ENCODE measurements at places on chromosomes 11 and 22.

- no peak for DNase-seq
These were observed 41.4 kb upstream of the SYN3 start for GRCh38 chr22:33099593-33099992.

DNA sequence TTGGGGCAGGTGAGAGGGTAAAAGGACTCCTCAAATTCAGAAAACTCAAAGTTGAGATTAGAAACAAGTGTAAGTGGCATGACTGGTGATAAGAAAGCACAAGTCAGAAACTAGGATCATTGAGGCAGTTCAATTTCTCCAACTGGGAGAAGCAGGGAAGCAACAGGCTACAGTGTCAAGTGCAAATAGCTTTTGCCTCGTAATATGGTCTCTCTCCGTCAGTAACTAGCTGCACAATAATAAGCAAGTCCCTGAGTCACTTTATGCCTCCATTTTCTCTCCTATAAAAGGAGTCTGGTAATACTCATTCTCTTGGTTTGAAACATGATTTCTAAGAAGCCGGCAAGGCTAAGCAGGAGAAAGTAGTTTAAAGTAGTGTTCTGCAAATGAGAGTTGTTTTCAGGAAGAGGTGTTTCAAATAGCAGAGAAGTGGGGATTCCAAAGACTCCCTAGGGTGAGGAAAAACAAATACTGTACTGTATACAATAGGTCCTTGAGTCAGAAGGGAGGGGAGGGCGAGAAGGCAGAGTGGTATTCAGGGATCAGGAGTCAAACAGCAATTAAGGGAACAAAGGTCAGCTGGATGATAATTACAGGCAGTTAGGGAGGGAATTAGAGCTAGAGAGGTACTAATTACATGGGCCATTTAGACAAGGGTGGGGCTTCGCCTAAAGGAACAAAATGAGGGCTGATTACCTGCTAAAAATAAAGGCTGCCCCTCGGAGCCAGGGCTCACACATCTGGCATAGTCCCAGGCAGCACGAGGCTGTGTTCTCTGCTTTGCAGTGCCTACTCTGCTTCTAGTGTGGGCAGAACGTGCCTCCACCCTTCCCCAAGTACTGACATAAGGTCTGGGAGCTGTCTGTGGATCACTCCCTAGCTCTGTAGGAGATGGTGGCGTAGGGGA, 96.0 kb upstream of the BDNF start:
- DNase-seq: peak; percentile 77

GRCh38 chr11:114621072-114621471, 25.5 kb upstream of the NXPE4 start:
- no peak for DNase-seq

- peak; percentile 92 for DNase-seq
These were observed 76.2 kb upstream of the TP53I11 start for GRCh38 chr11:45026835-45027234.

GRCh38 chr11:117072517-117073461, 25.4 kb downstream of the SIK3 start:
- no peak for DNase-seq

- DNase-seq: no peak
These were observed 56.3 kb upstream of the PDE3B start for GRCh38 chr11:14587258-14587657.

- DNase-seq: no peak
These were observed 11.3 kb upstream of the PIM3 start for GRCh38 chr22:49948958-49949913.

- DNase-seq: no peak
These were observed 27.5 kb downstream of the LARGE2 start for GRCh38 chr11:45949992-45950407.

DNA sequence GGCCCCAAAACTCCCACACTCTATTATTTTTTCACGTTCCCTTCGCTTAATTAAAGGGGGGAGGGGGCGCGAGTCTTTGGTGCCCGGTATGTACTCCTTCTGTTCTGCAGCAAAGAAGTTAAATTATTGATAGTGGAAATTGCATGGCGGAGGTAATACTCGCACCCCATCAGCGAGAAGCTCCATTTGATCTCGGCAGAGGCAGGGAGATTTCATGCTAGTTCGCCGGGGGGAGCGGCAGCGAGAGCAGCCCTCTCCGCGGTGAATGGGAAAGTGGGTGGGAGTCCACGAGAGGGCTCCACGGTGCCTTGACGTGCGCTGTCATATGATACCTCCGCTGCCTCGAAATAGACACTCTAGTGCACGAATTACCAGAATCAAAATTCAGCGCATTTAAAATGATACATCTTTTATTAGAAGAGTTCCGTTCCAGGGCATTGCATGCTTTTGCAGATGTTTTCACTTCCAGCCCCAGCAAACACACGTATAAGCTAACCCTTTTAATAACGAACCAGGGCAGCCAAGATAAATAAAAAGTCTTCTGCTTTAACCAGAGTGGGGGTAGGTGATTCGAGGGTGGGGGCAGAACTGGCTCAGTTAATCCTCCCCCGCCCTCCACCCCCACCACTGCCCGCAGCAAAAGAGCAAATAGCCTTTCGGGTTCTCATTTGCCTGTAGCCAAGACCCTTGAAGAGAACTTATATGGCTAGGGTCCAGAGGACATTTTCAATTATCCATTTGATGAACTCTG, 1.3 kb upstream of the BDNF start:
- DNase-seq: peak; percentile 36

- no peak for DNase-seq
These were observed 24.0 kb downstream of the KCNJ5 start for GRCh38 chr11:128915149-128915521.

DNA sequence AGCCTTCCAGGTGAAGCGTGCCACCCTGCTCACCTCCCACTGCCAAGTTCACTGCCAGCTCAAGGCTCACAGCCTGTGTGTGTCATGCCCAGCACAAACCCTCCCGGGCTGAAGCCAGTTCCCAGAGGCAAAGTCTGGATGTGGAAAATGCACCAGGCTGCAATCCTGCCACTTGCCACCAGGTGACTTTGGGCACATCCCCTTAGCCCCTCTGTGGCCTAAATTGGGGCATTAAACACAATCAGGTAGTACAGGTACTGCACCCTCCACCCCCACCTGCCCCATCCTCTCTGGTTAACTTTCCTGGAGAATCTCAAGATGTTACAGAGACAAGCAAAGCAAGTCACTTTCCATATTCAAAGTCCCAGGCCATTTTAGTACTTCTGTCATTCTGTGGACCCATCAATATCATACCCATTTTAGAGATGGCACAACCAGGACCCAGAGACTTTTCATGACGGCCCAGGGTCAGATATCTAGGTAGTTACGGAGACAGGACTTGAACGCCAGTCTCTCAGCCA, 1.8 kb upstream of the RASD2 start:
- DNase-seq: no peak

DNA sequence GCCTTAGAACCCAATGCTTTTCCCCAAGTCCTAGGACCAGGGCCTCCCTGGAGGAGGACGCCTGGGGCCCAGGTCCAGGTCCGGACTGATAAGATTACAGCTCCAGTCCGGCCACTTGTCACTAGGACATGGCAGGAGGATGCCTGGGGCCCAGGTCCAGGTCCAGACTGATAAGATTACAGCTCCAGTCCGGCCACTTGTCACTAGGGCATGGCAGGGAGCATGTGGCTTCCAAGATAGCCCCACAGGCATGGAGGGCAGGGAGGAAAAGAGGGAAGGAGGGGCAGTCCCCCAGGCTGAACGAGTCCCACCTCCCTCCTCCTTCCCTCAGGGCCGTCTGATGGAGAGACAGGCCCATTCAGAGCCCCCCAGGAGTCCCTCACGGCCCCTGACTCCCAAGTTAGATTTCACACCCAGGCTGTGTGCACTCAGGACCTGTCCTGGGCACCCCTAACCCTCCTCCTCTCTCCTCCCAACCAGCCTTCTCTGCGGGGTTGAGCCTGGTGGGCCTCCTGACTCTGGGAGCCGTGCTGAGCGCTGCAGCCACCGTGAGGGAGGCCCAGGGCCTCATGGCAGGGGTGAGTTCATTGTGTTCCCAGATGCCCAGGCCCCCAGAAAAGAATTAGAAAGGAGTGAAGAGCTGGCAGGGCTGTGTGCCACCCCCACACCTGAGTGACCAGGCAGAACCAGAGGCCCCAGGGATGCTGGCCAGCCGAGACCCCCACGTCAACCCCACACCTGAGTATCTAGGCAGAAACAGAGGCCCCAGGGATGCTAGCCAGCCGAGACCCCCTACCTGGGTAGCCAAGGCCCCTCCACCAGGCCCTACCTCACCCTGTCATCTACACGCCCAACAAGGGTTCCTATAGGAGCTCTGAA, 2.1 kb downstream of the TSPAN32 start:
- DNase-seq: no peak

DNA sequence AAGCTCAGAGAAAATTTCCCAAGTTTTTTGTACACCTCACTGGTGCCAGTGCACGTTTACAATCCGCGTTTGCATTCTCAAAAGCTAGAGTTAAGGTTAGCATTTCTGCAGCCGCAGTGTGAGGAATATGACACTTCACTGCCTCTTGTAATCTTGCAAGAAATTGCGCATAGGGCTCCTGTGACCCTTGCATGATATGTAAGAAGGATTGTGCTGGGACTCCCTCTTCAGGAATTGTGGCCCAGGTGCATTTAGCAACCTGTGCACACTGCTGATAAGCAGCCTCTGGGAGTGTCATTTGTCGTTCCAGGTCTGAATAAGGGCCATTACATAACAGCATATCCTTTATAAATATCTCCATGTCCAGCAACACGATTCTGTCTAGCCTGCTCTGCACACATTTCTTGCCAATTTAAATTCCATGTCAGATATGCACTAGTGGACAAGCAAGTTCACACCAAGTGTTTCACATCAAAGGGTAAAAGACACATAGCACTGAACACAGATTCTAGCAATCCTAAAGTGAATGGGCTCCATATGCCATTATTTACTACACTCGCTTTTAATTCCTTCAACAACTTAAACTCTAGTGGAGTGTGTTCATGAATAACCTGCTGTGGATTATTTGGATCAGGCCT, 69.2 kb upstream of the INCENP start:
- peak; percentile 30 for DNase-seq

GRCh38 chr22:35197071-35197470, 60.2 kb upstream of the HMGXB4 start:
- no peak for DNase-seq

DNA sequence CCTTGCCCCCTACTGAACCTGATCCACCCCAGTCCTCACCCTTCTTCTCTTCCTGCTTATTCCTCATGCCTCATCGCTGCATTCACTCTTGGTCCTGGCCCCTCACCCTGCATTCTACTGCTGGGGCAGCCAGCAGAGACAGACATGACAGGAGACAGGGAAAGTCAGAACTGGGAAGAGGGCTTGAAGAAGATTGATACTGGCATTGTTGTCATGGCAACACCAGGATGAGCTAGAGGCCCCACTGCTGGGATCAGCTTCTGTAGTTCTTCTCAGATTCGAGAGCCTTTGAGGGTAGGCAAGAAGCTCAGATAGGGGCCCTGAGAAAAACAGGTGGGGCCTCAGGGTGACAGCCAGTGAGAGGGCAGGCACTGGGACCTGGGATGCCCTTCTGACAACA, 264.3 kb downstream of the MIAT start:
- DNase-seq: no peak

GRCh38 chr11:113664981-113665710, 41.0 kb downstream of the TMPRSS5 start:
- DNase-seq: no peak

GRCh38 chr22:39252461-39253434, 8.0 kb upstream of the PDGFB start:
- DNase-seq: no peak
